Activated naive CD8-positive, alpha-beta T cell treated with anti-CD3 and anti-CD28 coated beads, Interleukin-2, amount 10 ng/mL, durations not matched to agents 7 days and 5 days (primary cell): ENCODE measurements at places on chromosomes 7 and 10. TPM values are rescaled to one million over a fixed set of nuclear protein-coding genes. Genes with fewer than 3 reads are reported as not detected.

PDK4 gene
- total RNA-seq = 1.2 TPM

GRCh38 chr10:126272526-126272925 lies 115.8 kb downstream of the ADAM12 start:
- no peak overlapping the region for H3K27ac ChIP-seq
- no peaks in the 10 kb centered on the region for H3K27me3 ChIP-seq
- DNase-seq = no peak
- no peak overlapping the region for H3K4me3 ChIP-seq
- H3K4me1 ChIP-seq = no peaks in the 10 kb centered on the region
- no peaks in the 10 kb centered on the region for H3K36me3 ChIP-seq

DNA sequence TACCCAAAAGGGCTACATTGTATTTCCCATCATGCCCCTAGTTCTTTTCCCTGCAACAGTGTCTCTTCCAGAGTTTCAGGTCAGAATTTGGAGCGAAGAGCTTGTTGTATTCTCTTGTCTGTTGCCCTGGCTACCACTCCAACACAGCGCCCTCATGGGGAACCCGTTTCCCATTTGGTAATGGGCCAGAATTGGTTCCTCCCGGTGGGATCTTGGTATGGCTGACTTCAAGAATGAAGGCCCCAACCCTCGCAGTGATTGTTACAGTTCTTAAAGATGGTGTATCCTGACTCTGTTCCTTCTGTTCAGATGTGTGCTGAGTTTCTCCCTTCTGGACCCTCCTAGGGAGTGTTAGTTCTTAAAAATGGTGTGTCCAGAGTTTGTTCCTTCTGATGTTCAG lies 110.5 kb upstream of the ZNF32 start:
- H3K36me3 ChIP-seq = no peaks in the 10 kb centered on the region
- no peak overlapping the region for H3K4me3 ChIP-seq
- no peak overlapping the region for H3K27ac ChIP-seq
- no peak for DNase-seq
- H3K4me1 ChIP-seq = peaks cover 3% of the 10 kb centered on the region
- peaks cover 7% of the 10 kb centered on the region for H3K27me3 ChIP-seq

DNA sequence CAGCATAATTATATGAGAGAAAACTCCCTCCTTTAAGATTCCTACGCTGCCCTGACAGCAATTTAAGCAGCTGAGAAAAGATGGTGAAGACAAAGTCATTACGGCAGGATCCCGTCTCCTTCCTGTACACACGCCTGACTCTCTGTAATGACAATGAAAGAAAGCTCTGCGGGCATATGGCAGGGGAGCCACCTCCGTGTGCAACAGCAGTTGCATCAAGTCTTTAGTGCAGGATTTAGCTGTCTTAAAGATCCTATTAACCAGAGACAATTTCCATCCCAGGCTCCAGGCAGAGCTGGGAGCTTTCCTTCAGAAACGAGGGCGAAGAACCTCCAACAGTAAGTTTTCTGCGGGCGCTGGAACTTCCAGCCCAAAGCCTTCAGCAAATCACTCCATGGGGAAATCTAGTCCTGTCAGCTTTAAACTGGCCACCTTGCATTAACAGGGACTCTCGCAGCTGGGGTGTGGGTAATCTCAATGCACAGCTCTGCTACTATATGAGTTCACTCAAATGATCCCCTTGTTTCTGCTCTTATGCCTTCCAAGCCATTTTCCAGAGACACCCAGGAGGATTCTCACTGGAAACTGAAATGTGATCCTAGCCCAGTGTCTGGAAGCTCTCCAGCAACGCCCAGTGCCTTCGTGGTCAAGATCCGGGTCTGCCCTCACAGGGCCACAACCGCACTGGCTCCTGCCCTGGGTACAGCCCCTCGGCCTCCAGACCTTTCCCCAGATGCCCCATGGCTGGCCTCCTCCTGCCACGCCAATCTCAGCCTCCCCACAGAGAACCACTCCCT lies 74.9 kb downstream of the CTBP2 start:
- H3K36me3 ChIP-seq = no peaks in the 10 kb centered on the region
- H3K4me1 ChIP-seq = no peaks in the 10 kb centered on the region
- no peak for DNase-seq
- peaks cover 3% of the 10 kb centered on the region for H3K27me3 ChIP-seq
- H3K27ac ChIP-seq = no peak overlapping the region

- no peaks in the 10 kb centered on the region for H3K36me3 ChIP-seq
- no peak overlapping the region for H3K27ac ChIP-seq
Observed at GRCh38 chr7:135270577-135271254, 37.1 kb downstream of the STRA8 start.
